NCI-H1417 treated with DMSO at 0.1 percent for 48 hours (cell line): ENCODE measurements at places on chromosomes 5 and 9.
A peak's percentile ranks its signal among the peaks of the same experiment; 100 is the strongest.

GRCh38 chr5:19987612-19988361 is at the start of gene CDH18:
CDH18 (minus strand) TSS chr5:19988200; CDS start chr5:19838986, 149,214 bp downstream.
- peak; percentile 47 for DNase-seq

DNA sequence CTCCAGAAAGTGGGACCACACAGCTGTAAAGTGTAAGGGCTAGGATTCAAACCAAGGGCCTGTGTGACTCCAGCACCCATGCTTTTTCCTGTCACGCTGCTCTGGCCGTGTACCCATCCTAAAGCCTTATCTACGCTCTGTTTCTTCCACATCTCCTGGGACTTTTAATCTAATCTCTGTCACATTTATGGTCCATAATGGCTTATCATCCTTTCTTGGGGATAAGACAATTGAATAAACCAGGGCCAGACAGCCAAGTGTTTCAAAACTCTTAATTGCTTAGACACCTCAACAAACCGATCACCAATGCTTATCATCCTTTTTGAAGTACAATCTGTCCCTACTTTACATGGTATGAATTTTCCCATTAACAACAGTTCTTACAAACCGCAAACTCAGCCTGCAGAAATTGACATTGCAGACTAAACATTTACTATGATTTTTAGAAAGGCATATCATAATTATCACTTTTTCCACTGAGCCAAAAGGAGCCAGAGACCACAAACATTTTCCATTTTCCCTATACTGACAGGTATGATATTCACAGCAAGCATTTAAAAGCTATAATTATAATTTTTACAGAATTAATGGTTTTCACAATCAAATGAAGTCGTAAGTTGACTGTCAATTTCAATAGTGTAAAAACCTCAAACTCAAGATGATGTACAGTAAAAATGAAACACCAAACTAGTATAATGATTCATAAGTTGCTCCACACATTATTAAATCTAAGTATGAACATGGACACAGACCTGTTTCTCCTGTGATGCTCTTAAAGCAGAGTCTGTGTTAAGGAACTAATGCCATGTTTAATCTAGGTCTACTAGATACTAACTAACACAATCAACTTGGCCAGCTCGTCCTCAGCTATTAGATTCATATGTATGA is 99.5 kb downstream of the FBXW11 start:
- DNase-seq = no peak

GRCh38 chr5:150120617-150121447 is 34.5 kb upstream of the CSF1R start:
- DNase-seq = no peak

DNA sequence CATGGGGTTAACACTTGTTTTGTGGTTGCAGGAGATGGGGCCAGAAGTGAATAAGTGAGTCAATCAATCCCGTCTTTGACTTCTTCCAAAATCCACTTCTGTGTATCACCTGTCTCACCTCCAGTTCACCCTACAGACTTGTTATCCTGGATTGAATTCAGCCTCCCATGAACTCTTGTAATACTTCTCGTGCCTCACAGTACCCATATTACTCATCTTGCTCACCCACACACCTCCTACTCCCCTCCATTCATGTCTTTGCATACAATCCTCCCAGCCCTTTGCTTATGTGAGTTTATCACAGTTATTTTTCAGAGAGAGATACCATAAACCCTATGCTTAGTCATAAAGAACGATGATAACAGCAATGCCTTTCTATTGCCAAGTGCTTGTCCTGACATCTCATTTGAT is 52.9 kb upstream of the PAPPA start:
- no peak for DNase-seq

- no peak for DNase-seq
These were observed 36.3 kb upstream of the CDH10 start for GRCh38 chr5:24681106-24681505.

DNA sequence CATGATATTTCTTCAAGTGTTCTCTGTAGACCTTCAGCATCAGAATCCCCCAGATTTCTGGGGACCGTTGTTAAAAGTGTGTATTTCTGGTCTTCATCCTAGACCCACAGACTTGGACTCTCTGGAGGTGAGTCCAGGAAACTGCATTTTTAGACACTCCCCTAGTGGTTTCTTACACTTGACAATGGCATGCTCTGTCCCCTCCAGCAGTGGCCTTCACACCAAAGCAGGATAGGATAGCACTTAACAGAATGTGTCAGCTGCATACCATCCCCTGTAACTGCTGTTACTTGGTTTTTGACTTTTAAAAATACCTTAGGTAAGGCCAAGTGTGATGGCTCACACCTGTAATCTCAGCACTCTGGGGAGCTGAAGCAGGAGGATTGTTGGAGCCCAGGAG is 20.8 kb downstream of the CDO1 start:
- DNase-seq = no peak

GRCh38 chr5:111237470-111237869 is 13.3 kb downstream of the CAMK4 start:
- DNase-seq = no peak

GRCh38 chr9:34514401-34514800 is 8.4 kb downstream of the ENHO start:
- no peak for DNase-seq

GRCh38 chr5:21195145-21195544 is 1207.1 kb upstream of the CDH18 start:
- no peak for DNase-seq

DNA sequence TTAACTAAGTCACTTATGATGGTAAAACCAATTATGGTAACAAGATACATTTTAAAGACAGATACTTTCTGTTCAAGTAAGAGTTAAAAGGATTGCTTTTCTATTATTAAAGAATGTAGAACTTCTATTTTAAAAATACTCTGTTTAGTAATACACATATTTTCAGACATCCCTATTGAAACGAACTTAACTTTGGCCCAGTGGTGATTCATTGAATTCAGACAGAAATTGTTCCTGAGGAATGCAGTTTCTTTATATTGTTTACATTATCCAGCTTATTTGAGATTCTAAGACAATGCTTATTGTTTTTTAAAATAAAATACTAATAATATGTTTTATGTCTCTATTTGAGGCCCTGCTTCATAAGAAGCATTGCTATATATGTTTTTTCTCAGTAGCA is 816.4 kb downstream of the SEMA5A start:
- DNase-seq = no peak

DNA sequence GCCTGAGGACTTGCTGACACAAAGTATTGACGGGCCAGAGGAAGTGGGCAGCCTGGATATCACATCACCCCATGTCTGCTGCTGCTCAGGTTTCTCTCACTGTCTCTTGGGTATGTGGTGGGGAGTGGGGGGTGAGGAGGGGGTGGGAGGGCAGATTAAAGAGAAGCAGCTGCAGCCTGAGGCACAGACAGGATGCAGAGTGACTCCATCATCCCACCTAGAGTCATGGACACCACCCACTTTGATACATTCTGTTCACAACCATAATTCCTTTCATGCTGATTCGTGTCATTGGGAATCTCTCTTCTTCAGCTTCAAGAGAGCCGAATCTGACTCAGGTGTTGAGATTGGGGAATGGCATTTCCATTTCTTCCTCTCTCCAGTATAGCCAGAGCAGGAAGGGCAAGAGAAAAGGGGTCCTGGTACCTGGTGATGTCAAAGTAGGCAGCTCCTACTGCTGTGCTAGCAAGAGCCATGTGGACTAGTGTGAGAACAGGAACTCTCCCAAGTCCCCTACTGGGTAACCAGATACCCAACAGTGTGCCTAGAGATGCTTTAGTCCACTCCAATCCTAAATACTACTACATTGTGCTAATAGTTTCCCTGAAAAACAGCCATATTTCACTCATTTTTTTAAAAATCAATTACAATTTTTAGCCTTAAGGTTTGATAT is 22.4 kb downstream of the GRAMD2B start:
- no peak for DNase-seq

DNA sequence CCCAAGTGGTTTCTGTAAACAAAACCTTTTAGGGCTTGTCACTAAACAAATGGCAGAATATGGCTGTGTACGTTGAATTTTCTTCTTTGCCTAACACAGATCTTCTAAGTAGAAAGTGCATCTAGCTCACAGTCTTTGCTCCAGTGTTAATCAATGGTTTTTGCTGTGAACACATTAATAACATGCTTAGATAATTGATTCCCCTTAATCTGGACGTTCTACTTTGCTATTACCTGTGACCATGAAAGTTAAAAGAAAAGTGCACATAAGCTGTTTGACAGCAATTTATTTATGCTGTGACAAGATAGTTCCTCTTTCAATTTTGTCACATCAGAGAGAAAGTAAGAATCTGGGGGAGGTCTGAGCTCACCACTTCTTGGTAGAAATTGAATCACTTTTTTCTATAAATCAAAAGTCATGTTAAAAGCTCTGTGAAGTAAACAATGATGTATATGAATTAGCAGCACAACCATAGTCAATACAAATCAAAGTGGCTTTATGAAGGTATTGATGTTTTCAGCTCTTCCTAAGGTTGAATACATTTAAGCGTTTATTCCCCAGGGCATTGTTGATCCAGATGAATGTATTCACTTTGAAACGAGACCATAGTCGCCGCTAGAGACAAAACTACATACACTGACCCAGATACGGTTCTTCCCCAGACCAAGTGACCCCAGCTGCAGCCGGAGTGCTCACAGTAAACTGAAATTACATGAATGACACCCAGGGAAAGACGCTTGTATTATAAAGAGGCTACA is 174.6 kb upstream of the ZNF608 start:
- DNase-seq = no peak

GRCh38 chr9:87267251-87268070 is 230.2 kb upstream of the DAPK1 start:
- DNase-seq = no peak
